ENCODE measurements at places on chromosomes 1 and 21. TPM values are rescaled to one million over a fixed set of nuclear protein-coding genes. Genes with fewer than 3 reads are reported as not detected.

The TMEM200B gene
- total RNA-seq = 17.7 TPM

The PPFIA4 gene
- total RNA-seq = 4.3 TPM

The PTCH2 gene
- 0.50 TPM for total RNA-seq

The COP1 gene
- 43.1 TPM for total RNA-seq

The NFIA gene
- 5.4 TPM for total RNA-seq

The PROX1 gene
- under 0.01 TPM for total RNA-seq

The CRYAA gene
- total RNA-seq = not detected

The GCSAML gene
- total RNA-seq = not detected

The ELF3 gene
- 0.17 TPM for total RNA-seq

The ARHGEF10L gene
- total RNA-seq = 13.1 TPM

The PTGFRN gene
- total RNA-seq = 1.2 TPM

The CD101 gene
- not detected for total RNA-seq

The UBE2U gene
- total RNA-seq = not detected

The FASLG gene
- total RNA-seq = not detected

The CCDC30 gene
- total RNA-seq = 1.3 TPM

The GJA8 gene
- total RNA-seq = not detected

The PRDX1 gene
- 336 TPM for total RNA-seq

The TCEA3 gene
- 37.5 TPM for total RNA-seq

The FMO2 gene
- 125 TPM for total RNA-seq

The MAP3K6 gene
- total RNA-seq = 8.3 TPM

The PAQR6 gene
- 0.33 TPM for total RNA-seq

The OPTC gene
- not detected for total RNA-seq

The CYP2J2 gene
- total RNA-seq = 0.17 TPM

The SRSF10 gene
- total RNA-seq = 93.5 TPM

The KRTAP12-1 gene
- not detected for total RNA-seq

The CSTB gene
- total RNA-seq = 24.8 TPM

The TTC22 gene
- not detected for total RNA-seq

The TMEM81 gene
- 1.8 TPM for total RNA-seq
